GM23248 (cell line): ENCODE measurements at places on chromosomes 1 and 21.

GRCh38 chr1:160646711-160647328, at the start of gene SLAMF1:
Gene SLAMF1, minus strand, starts transcription at chr1:160647044. Its CDS starts 99 bp downstream, at chr1:160646945.
- no peak within 1 kb of the TSS for H3K27ac ChIP-seq
- no peak within 1 kb of the TSS for H3K4me3 ChIP-seq
- H3K4me1 ChIP-seq = no peaks in the 10 kb centered on the region
- no peaks in the 10 kb centered on the region for H3K36me3 ChIP-seq
- H3K27me3 ChIP-seq = no peaks in the 10 kb centered on the region

GRCh38 chr1:30966690-30967369, 58.3 kb upstream of the SDC3 start:
- DNase-seq = peak; percentile 73
- no peak overlapping the region for H3K27ac ChIP-seq
- peaks cover 55% of the 10 kb centered on the region for H3K36me3 ChIP-seq
- H3K4me1 ChIP-seq = peaks cover 9% of the 10 kb centered on the region

DNA sequence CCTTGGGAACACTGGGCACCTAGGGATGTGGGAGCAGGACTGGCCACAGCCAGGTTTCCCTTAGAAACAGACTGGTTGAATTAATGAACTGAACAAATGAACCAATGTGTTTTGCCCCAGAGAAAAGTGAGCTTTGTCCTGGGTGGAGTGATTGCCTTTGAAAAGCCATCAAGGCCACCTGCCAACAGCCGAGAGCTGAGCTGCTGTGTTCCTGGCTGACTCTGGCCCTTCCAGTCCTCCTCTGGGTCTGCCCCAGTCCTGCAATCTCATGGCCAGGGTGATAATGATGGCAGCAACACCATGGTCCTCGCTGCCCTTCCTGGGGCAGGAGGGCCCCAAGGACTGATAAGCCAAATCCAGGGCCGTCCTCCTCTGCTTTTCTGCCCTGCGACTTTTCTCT, 18.2 kb upstream of the GJA9 start:
- no peak for DNase-seq
- no peaks in the 10 kb centered on the region for H3K36me3 ChIP-seq
- no peak overlapping the region for H3K4me3 ChIP-seq
- H3K4me1 ChIP-seq = no peaks in the 10 kb centered on the region

GRCh38 chr1:25874635-25875153, 814 bp downstream of the PAQR7 start:
- H3K4me3 ChIP-seq = peak overlapping the region; percentile 78
- H3K36me3 ChIP-seq = 0 out of 2 replicates have a peak, but pooled peaks cover 1% of the 10 kb centered on the region
- no peaks in the 10 kb centered on the region for H3K27me3 ChIP-seq

GRCh38 chr1:231691618-231692259, 65.1 kb downstream of the DISC1 start:
- no peaks in the 10 kb centered on the region for H3K36me3 ChIP-seq
- no peaks in the 10 kb centered on the region for H3K4me1 ChIP-seq
- DNase-seq = no peak
- no peak overlapping the region for H3K4me3 ChIP-seq
